Gastroesophageal sphincter (tissue), 4 donors: ENCODE measurements at places on chromosomes 6 and 20.
A peak's percentile ranks its signal among the peaks of the same experiment; 100 is the strongest.

GRCh38 chr6:13411484-13411883, 75.9 kb downstream of the GFOD1 start:
- ATAC-seq, result no peak

DNA sequence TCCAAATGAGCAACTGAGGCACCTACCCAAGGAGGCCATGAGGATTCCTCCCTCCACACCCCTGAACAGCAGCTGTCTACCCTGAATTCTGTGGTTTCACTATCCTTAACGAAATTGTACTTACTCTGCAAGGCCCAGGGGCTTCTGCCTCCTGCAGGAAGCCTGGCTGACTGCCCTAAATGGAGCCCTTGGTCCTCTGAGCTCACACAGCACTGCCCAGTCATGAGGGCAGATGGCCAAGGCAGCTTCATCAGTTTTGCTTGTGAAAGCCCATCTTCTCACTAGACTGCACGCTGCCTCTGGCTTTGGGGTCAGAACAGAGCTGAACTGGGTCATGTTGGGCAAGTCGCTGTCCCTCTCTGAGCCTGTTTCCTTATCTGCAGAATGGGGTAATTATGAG, 26.4 kb upstream of the SIRPA start:
- no peak for ATAC-seq

GRCh38 chr20:47679462-47679861, 105.8 kb downstream of the SULF2 start:
- no peak for ATAC-seq

DNA sequence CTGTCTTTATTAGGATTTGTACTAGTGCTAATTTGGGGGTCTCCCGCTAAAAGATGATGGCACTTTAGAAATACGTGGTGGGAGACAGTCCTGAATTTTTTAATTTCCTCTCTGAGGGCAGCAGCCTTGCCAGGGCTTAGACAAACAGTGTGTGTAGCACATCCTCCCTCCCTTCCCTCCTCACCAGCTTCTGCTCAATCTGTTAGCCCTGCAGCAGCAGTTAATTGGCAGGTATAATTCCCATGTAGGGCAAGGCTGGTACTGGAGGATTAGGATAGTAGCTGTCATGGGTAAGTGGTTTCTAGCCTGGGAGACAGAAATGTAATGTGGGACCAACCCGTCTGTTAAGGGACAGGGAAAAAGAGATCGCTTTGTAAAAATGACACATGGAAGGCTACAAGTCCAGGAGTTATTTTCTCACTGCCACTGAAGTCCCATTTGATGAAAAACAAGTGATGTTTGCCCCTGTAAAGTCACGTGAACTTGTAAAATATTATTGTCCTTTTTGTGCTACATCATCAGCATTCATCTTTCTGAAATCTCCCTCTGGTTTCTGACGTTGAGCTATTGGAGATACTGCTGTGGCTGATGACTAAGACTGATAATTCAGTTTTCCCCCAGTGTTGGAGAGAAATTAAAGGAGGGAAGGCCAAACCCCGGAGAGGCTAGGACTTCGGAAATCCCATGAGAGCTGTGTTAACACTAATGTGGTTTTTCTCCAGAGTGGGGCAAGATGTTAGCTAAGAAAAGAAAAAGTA, 40.6 kb downstream of the CTNNBL1 start:
- no peak for ATAC-seq

DNA sequence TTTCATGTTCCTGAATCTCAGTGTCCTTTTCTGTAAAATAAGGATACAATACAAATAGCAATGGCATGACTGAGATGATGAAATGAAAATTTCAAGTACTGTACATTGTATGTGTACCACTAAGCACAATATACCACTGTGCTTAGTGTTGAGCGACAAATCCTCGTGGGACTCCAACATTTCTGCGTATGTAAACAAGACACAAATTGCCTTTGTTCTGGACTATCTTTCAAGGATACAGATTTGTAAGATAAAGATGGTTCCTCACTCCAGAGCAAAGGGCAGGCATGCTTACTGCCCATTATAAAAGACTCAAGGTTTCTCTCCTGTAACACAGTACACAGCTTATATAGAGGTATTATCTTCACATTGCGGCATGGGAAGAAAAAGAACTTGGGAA, 6.0 kb downstream of the RARS2 start:
- no peak for ATAC-seq

DNA sequence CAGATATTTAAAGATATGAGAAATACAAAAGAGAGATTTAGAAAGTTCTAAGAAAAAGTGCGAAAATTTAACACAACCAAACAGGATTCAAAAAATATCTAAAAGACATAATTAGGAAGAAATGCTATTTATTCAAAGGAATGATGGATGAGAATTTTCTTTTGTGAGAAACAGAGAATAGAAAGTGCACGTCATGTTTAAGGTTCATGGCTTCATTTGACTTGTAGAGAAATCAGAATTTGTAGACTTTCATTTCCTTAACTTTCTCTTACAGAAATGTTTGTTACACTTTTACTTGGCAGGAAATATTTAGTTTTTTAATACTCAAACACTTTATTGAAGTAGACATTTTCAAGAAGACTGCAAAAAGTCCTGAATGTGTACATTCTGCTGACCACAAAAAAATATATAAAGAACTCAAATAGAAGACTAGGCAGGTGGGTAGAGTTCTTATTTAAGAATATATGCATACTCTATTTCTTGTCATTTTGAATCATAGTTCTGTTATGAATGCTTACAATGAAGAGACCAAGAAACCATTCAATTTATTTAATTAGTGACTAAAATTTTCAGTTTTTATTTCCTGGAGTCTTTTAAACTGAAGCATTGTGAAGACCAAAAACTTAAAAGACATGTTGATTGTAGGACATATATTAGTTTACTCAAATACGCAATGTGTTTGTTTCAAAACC, 710.5 kb upstream of the HS3ST5 start:
- ATAC-seq, result no peak

DNA sequence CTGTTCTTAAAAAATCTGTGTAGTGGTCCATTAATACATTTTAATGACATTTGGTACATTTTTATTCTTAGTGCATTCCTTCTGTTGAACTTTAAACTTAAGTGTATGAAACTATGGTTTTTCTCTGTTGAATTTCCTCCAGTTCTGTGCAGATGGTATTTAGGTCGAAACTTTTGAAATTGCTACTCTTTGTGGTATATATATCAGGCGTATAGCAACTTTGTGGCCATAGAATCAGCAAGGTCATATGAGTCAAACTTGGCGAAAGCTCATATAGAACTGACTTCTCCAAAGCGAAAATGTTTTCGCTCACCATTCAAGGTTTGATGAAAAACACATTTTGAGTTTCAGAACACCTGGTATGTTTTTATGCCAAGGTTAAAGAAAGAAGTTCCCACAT, 93.7 kb downstream of the MAP3K4 start:
- ATAC-seq, result no peak

- no peak for ATAC-seq
Measured at GRCh38 chr6:50921968-50922367, 103.3 kb downstream of the TFAP2B start.

DNA sequence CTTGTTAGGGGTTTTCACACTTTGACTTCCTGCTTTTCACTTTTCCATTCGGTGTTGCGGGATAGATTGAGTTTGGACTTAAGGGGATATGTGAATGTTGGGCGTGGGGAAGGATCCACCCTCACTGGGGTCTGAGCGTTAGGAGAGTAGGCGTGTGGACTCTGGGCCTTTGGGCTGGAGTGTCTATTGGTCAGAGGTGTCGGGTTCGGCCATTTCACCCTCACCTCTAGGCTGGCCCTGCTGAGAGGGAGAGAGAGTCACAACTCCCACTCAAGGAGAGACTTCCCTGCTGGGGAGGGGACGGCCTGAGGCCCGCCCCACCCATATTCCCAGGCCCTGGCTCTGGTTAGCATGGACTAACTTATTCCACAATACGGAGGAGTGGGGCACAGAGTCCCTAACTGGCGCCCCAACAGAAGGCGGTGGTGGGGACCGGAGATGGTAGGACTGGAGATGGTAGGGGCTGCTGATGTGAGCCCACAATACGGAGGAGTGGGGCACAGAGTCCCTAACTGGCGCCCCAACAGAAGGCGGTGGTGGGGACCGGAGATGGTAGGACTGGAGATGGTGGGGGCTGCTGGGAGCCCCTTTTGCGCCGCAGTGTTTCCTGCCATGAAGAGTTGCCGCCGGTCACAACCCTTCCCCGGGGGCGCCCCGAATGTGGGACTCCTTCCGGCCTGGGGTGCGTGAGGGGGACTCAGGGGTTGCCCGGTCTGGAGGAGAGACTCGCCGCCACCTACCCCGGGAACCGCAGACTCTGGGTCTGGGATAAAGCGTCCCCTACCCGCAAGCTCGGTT, 1.4 kb upstream of the PTPRA start:
- no peak for ATAC-seq

DNA sequence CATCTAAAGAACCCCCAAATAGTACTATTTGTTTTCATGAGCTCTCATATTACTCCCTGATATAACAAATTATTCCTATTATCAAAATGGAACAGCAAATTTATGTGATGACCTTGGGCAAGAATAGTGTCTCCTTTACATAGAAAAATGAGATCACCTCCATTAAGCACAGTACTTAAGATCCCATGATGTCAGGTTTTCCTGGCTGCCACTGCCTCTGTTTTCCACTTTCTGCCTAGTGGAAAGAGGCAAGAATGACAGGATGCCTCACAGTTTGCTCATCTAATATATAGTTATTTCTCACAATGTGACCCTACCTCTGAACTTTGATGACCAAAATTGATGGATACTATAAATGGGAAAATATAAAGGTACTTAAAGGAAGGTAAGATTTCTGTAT, 260.1 kb upstream of the SGK1 start:
- no peak for ATAC-seq

- no peak for ATAC-seq
Measured at GRCh38 chr20:33313686-33314314, 30.8 kb downstream of the BPIFB1 start.

DNA sequence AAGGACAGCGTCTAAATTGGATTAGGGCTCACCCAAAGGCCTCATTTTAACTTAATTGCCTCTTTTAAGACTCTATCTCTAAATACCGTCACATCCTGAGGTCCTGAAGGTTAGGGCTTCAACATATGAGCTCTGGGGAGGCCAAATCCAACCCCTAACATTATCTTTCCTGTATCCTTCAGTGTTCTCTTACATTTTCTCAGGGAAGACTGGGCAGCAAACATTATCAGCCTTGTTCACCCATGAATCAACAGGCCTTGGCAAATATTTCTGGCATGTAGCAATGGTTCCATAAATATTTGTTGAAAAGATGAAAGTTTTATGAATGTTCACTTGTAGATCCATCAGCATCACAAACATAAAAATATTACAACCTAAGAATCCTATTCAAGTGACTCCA, 24.6 kb upstream of the FOXF2 start:
- ATAC-seq, result no peak

- peak; percentile 68 for ATAC-seq
Measured at GRCh38 chr6:15248451-15249370, 2.8 kb downstream of the JARID2 start.

DNA sequence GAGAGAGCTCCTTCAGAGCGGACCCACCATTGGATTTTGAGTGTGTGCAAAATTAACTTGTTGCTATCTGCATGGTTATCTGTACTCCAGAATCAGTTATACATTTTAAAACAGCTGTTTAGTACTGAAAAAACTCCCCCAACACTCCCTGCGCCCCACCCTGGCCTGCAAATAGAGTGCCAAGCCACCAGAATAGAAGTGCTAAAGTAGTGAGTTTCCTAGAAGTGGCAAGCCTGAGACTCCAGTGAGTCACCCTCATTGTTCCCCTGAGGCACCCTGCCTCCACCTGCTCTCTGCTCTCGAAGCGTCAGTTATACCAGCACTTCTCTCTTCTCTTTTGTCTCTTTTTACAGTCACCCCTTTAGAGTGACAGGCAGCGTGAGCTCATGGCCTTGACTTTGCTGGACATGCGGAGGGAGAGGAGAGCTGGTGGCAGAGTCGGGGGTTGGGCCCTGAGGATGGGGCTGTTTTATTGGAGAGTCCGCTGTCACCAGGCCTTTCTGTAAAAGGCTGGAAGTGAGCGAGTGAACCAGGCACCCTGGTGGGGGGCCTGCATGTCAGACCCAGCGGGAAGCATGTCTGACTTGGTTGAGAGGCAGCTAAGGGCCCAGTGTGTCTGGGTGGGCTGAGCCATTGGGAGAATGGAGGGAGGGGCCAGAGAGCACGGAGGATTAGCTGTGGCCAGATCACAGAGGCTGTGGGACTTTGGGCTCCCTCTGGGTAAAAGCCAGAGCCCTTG, 10.4 kb downstream of the IGF2R start:
- ATAC-seq, result peak; percentile 47

DNA sequence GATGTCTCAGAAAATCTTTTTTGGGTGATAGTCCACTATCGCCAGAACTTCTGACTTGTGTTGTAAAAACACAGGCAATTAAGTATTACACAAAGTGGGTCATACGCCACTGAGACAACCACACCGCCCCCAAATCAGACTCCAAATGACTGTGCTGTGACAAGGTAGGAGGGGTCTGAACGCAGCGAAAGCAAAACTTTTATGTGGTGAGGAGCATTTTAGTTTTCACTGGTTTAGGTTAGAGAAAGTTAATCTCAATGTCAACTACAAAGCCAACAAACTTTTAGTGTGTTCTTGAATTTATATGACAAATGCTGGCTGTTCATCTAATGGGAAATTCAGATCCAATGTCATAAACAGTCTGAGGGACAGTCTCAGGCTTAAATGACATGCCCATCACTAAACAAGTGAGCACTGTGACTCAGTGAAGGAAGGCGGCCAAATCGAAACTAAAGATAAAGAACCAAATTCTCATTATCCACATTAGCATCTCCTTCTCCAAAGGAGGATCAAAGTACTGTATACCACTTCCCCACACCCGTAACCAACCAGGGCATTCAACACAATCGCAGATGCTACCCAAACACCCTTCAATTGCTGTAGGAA, 186.7 kb downstream of the GJA10 start:
- ATAC-seq, result no peak

GRCh38 chr6:45647341-45648261, 269.9 kb upstream of the SUPT3H start:
- no peak for ATAC-seq

GRCh38 chr6:161246725-161247124, 27.1 kb downstream of the AGPAT4 start:
- no peak for ATAC-seq

DNA sequence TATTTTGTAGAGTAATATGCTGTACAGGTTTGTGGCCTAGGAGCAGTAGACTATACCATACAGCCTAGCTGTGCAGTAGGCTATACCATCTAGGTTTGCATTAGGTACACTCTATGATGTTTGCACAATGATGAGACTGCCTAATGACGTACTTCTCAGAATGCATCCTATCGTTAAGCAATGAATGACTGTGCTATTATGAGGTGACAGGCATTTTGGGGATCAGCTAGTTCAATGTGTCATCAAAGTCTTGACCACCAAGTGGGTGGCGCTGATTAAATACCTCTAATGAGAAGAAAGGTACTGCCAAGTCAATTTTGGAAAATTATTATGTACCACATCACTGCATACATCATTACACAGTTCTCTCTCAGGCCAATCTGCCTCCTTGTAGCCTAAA, 190.2 kb downstream of the BACH2 start:
- ATAC-seq, result no peak

DNA sequence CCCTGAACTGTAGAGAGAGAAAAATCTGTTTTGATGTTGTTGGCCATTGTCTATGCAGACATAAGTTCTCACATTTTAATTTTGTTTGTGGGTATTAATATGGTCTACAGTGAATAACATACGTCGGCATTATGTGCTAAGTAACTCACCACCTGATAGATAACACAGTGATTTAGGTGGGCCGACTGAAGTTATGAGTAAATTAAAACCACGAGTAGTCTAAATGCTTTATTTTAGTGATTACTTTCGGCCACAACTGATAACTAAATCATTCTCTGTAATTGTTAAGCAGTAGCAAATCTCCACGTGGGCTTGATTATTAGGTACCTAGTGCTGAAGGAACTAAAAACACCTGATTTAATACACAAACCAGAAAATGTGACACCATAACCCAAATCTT, 1.1 kb downstream of the DOP1A start:
- no peak for ATAC-seq

- no peak for ATAC-seq
Measured at GRCh38 chr20:21520702-21521595, 7.1 kb upstream of the NKX2-2 start.
